ENCODE measurements at places on chromosomes 6 and 20.

GRCh38 chr6:116218172-116218633 lies 35.7 kb downstream of the TSPYL4 start:
- DNase-seq: no peak

GRCh38 chr20:56890011-56890410 lies 260.9 kb downstream of the TFAP2C start:
- no peak for DNase-seq

- DNase-seq: no peak
Measured at GRCh38 chr6:109240370-109241084, 141.7 kb downstream of the CD164 start.

DNA sequence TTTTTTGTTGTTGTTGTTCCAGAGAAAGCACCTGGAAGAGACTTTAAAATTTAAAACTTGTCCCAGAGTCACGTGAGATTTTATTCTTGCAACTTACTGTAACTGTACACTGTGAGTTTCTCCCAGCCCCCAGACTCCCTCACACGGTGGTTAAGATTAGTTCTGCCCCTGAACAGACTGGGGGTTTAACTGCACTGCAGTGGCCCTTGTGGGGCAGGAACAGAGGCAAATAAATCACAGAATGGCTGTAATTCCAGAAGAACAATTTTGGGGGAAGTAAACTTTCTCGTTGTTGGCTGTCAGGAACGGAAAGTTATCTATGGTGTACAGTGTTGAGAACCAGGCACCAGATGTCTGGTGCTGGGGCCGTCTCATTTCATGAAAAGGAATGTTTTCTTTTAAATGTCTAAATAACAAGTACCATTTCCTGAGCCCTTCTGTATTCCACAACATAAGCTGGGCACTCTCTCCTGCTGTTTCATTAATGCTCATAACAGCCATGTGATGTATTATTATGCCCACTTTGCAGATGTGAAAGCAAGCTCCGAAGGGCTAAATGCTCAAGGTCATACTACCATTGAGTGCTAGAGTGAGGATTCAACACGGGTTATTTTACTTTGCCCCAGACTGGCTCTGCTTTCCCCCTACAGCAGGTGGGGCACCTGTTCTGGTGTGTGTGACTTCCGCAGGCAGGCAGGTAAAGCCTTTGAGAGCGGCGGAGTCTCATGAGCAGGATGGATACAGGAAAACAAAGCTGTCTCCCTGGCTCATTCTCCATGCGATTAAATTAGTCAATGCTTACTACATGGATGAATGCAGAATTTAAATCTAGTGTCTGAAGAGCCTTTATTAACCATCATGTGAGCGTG lies 30.5 kb downstream of the CNKSR3 start:
- no peak for DNase-seq

GRCh38 chr20:32209850-32210605 lies 2.3 kb downstream of the POFUT1 start:
- DNase-seq: no peak

DNA sequence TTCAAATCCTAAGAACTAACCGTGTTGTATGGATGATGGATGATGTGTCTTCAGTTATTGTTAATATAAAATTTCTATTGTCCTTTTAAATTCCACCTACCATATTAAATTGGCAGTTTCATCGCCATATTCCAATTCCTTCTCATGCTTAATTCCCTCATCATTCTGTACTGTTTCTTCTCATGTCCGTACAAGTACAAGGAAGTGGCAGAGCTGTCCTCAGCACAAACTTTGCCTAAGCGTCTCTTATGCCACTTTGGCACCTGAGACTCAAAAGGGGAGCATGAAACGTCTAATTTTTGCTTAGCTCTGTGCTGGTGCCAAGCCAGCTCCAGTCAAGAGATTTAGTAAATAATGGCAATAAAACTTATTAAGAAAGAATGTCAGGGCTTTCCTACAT lies 158.2 kb upstream of the LAMA2 start:
- no peak for DNase-seq

DNA sequence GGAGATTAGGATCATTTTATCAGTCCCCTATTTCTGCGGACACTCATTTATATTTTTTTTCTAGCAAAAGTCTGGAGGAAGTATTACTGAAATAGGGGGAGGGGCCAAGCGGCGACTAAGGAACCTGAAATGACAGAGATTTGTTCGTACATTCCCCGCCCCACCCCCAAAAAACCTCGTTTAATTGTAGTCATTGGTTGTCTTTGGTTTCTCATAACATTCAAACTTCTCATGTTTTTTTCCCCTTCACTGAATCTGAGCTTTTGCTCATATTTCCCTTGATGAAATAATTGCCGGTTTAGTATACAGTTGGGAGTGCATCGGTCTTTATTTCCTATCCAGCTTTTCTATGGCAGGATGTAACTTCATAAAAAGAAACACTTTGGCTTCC lies 768 bp upstream of the FYN start:
- no peak for DNase-seq

DNA sequence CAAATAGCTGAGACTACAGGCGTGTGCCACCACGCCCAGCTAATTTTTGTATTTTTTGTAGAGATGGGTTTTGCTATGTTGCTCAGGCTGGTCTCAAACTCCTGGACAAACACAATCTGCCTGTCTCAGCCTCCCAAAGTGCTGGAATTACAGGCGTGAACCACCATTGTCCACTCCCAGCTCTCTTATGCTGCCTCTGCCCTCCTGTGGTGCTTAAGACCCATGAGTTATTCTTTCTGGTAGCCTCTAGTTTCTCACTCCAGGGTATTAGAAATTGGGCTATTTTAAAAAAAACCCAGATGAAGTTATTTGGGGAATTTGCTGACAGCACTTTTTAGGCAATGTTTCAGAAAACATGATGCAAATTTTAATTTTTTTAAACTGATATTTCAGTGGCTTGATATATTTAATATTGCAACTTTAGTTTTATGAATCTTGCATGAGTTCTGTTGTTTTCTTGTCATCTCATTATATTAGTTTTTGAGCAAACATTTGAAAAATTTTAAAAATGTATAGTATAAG lies 114.0 kb upstream of the FOXO3 start:
- no peak for DNase-seq

DNA sequence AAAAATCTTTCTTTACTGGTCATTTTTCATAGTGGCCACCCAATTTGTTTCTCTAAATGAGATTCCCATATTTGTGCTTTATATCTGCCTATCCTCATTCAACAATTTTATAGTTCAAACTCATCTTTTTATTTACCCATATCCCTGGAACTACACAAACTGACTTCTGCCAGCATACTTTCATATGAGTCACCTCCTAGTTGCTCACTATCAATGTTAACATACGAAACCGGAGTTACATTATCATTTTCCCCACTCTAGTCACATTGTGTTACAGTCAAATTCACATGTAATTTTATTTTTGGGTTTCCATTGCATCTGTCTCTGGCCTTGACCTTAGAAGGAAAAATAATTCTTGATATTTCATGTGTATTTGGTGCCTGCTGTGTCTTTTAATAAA lies 499.4 kb downstream of the MAFB start:
- no peak for DNase-seq

DNA sequence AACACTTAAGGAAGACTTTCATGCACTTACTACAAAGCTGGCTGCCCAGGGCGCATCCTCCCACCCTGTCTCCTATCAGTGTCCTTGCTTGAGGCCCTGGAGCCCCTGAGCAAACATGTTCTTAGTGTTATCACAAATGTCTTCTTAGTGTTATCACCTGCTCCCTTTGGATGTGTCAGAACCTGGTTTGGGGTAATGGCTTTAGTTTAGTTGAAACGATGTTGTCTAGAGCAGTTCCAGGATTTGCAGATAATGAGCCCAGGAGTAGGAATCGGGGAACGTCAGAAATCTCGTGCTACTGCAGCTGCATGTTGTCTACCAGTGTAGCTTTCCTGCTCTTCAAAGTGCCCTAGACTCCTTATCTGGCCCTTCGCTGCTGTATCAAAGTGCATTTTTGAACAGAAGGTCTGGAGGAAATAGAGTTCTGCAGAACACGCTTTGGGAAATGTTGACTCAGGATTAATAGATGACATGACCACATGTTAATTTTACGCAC lies 69.6 kb downstream of the PHACTR2 start:
- no peak for DNase-seq

DNA sequence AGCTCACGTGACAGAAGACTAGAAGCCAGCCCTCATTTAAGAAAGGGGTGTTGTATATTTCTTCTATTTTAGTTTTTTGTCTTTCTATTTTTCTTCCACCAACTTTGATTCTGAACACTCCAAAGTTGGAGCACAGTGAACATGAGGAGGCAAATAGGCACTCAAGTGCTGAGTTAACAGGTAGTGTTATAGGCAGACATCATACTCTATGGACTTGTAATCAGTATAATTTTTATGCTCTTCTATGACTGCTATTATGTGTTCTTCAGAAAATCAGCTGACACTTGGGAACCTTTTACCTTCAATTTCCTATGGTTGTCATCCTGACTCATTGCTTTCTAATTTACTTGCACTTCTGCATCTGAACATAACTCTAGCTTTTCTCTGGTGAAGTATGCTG lies 396.3 kb upstream of the EYS start:
- no peak for DNase-seq

GRCh38 chr6:83226517-83226916 lies 33.4 kb downstream of the RWDD2A start:
- no peak for DNase-seq

GRCh38 chr6:40485795-40486194 lies 101.4 kb downstream of the LRFN2 start:
- DNase-seq: no peak

DNA sequence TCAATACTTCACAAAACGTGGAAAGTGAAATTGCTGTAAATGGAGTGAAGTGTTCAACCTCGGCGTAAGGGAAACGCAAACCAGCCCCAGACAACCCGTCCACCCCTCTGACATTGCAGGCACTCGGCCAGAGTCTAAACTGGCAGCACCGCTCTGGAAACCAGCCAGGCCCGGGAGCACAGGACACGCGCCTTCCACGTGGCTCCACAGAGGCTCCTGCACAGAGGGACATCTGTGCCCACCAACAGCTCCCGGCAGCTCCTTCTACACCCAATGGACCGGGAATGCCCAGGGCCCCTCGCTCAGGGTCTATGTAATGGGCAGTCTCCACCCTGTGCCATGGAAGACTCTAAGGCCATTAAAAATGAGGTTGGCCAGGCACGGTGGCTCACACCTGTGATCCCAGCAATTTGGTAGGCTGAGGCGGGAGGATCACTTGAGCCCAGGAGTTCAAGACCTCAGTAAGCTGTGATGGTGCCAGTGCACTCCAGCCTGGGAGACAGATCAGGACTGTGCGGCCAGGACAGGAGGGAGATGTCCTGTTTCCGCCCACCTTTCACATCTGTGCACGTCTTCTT lies 3.4 kb upstream of the HELZ2 start:
- peak; percentile 37 for DNase-seq

DNA sequence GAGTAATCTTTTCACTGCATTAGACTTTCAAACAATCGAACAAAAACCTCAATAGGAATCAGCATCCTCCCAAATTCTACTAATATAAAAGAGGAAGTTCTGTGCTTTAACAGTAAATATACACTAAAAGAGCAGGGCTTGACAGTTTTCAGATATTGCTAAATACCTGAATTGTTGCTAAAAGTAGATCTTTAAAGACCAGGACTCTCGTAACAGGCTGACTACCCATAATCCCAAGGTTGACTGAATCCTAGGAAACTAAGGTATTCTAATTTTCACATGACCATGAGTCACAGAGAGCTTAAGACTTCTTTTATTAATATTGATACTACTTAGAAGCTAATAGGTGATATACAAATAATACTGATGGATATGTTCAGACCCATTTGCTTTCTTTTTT lies 10.1 kb downstream of the CD164 start:
- DNase-seq: no peak
